ENCODE measurements at places on chromosomes 12 and 14.

DNA sequence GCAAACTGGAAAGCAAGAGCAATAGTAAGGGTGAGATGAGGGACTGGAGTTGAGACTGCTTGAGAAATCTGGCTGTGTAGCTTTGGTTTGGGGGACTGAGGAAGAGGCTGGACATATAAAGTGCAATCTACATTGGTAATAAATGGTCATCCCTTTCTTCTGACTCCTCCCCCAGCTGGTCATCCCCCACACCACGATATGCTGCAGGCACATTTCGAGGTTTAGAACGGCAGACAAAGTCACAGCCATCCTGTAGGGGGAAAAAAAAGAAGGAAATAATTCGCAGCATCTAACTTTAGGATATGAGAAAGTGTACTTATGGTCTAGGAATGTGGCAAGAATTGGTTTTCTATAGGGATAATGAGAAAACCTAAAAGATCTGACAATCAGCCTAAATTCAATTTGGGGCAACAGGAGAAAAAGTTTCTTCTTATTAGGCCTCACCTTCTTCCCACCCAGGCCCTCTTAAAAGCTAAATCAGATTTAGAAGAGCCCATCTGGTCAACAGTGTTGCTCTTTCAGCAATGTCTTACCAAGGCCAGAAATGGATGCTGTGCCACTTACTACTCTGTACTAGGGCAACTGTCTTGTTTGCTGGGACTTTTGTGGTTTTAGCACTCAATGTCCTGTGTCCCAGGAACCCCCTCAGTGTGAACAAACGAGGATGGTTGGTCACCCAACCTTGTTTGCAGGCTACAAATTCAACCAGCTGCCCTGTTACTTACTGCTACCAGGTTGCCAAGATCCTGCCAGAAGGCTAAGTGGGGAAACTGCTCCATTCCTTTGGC is 7.6 kb downstream of the M6PR start:
- peak; percentile 6 for DNase-seq

DNA sequence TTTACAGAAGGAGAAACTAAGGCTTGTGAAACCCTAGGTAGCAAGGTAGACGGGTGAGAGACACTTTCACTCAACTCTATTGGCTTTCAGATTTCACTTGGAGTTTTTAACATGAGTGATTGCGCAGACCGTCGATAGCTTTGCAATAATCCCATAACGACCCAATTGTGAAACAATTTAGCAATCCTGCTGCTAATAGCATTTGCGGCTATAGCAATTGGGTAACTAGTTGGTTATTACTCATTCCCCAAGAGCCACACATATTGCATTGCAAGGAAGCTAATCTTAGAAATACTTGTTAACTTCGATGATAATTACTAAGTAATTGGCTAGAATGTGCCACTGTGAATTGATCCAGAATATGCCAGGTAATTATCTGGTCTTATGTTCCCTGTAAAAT is 159.9 kb upstream of the NOS1 start:
- DNase-seq, result peak; percentile 88

- DNase-seq, result no peak
Observed at GRCh38 chr12:40382217-40382616, 157.4 kb downstream of the LRRK2 start.

DNA sequence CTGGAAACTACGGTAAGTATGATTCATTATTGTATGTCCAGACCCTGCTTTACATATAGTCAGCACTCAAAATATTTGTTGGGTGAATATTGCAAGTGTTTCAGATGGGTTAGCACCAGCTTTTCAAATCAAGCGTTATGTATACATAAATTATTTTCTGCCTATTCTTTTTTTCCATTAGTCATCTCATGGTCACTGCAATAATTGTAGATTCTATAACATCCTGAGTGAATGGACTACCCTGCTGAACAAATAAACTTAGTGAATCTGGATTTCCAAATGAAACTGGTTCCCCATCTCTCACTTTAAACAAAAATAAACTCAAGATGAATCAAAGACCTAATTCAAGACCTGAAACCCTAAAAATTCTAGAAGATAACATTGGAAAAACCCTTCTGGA is 152.3 kb downstream of the DIO2 start:
- DNase-seq, result no peak

GRCh38 chr14:105244334-105244733 is 4.0 kb upstream of the BTBD6 start:
- no peak for DNase-seq

DNA sequence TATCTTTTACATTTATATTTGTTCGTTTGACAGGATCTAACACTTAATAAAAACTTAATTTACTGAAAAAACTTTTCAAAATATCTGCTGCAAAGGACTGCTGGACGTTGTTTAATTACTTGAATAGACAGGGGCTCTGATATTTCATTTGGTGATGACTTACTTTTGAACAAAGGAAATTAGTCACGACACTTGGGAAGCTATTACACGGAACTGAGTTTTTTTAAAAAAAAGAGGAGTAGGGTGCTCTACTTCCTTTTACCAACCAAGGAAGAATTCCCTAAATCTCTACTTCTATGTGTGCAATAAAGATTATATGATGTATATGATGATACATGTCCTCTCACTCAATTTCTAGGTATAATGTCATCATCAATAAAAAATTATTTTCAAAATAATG is 4.7 kb downstream of the FGD6 start:
- no peak for DNase-seq

DNA sequence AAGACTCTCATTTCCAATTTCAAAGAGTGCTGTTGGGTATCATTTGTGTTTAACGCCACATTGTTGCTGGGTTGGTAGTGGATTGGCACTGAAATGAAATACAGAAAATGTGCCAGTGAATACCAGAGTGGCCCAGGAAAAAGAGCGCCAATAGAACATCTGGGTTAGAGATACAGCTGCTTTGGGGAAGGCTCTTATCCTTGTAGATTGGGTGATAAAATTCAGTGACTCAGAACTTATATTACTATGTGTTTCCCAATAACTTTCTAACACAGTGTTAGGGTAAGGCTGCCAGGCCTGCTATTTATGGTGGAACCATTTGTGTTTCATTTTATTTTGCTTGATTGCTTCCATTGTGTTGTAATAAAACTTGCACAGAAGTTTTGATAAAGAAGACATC is 168.2 kb upstream of the SSTR1 start:
- no peak for DNase-seq

GRCh38 chr14:38547961-38548490 is 292.1 kb upstream of the CLEC14A start:
- no peak for DNase-seq

DNA sequence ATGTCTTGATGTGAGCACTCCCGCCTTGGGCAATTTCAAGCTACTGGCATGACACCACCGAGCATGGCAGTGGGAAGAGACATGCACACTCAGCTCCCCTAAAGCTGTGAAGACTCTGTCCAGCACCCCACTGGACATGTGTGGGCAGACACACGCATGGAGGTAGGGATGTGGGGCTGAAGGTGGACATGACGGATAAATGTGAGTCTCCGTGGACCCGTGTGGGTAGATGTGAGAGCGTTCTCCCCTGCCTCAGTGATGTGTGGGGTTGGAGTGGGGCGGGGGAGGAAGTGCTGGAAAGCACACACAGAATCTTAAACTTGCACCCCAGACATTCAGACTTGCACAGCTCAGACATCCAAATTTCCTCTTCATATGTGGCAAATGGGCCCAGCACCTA is 12.6 kb downstream of the SLC6A12 start:
- no peak for DNase-seq

DNA sequence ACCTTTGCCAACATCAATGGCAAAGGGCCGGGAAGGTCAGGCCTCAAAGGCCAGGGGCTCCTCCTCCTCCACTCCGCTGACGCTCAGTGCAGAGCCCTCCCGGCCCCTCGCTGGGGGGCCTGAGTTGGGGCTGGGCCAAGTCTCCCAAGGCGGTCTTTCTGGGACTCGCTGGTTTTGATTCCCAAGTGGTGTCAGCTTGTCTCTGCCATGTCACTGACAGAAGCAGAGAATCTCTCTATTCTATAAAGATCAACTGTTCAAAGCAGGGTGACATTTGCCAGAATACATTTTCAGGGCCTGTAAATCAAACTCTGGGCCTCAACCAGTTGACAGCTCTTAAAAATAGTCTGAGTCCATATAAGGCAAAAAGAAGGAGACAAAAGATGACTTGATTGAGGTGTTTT is 75.9 kb downstream of the CCDC88C start:
- DNase-seq, result no peak

DNA sequence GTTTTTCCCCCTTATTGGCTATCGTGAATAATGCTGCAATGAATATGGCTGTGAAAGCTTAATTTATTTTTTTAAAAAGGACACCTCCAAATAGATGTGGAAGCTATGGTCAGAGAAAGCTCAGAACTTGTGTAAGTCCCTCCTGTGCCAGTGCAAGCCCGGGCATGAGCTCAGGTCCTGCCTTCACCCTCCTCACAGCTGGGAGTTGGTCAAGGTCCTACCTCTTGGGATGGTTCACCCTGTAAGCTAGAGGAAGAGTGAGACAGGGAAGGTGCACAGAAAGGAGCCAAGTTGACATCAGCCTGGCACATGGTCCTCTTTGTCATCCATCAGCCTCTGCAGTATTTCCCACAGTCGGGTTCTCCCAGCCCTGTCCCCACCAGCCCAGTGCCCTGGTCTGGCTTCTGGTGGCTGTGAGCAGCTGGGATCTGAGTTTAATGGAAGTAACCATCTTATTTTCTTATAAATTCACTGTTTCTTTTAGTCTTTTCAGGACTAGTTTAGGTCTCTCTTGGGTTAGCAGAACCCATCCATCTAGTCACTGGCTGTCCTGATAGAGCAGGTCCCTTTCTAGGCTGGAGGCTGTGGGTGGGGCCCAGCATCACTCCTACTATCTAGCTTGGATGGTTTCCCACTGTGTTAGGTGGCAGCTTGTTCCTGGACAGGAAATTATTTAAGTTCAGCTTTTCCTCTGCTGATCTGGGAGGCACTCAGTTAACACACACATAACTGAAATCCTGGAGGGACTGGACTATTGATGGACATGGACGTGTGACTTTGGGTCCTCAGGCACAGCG is 11.8 kb upstream of the PLEKHG3 start:
- no peak for DNase-seq

DNA sequence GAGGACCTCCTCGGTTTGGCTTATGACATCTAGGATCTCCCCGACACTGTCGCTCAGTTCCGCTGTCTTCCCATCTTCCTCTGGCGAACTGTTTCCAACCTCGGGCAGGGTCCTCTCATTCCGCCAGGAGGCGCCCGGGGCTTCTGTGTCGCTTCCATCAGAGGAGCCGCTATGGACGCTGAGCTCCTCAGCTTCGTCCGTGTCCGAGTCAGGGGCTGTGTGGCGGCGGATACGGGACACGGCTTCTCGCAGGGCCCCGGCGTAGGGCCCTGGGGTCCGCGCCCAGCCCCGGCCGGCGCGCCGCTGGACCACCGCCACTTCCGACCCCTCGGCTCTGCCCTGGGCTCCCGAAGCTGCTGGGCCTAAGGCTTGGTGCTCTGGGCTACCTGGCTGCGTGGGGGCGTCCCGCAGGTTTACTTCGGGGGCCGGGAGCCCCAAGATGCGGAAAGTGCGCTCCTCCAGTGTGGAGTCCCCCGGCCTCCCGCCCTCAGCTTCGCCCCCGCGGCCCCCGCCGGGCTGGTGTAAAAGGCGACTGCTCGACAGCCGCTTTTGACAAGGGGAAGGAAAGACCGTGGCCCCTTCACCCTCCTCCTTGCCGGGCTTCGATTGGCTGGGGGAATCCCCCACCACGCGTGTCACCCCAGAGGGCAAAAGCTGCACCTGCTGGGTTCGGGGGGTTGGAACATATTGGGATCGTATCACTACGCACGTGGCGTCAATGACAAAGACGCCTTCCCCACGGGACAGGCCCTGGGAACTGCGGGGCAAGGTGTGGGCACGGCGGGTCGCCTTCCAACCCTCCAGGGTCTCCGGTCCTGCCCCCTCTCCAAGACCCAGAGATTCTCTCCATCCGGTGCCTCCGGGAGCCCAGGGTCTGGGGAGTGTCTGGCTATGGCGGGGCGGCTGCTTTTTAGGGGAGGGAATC is 2.1 kb downstream of the DDN start:
- DNase-seq, result peak; percentile 87

- no peak for DNase-seq
Observed at GRCh38 chr12:90027041-90027440, 318.4 kb upstream of the ATP2B1 start.

GRCh38 chr12:71664411-71665089 is 449 bp downstream of the THAP2 start:
- DNase-seq, result no peak

GRCh38 chr12:6603095-6603567 is 4.0 kb downstream of the CHD4 start:
- DNase-seq, result peak; percentile 67

DNA sequence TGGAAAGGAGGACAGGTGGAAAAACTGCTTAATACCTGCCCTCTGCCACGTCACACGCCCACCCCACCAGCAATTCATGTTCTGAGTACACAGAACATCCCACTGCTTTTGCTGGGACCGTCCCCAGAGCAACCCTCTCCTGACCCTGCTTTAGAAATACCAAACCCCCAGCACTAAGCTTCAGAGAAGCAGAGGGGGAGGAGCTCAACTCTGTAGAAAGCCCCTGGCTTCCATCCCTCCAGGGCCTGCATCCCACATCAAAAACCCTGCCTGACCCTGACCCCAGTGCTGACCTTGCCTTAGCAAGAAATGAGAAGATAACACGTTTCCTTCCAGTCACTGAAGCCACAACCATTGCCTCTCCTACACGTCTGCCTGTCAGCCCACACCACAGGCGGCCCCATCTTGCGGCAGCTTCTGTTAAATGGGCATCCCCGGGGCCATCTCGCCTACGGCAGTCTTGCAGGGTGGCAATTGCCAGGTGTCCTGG is 19.7 kb downstream of the VDR start:
- DNase-seq, result peak; percentile 45

- no peak for DNase-seq
Observed at GRCh38 chr14:34160619-34161018, 209.7 kb upstream of the EGLN3 start.

DNA sequence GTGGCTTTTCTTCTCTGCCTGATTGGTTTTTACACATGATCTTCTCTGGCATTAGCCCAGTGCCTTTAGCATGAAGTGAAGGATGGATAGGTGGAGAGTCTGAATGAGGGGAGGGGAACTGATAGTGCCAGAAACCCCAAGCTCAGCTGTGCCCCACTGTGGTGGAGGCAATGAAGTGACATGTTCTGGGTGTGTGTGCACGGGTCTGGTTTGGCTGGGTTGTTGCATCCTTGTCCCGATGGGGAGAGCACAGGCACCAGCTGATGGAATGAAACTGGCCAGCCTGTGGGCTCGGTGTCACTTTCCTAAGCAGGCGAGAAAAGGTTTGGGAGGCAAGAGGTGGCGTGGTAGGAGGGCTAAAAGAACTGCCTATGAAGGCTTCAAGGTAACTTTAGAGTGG is 65.3 kb downstream of the CACNA1C start:
- peak; percentile 35 for DNase-seq

GRCh38 chr12:117967512-117967911 is 1.3 kb downstream of the KSR2 start:
- no peak for DNase-seq

GRCh38 chr12:15687583-15687982 is 101.6 kb downstream of the EPS8 start:
- DNase-seq, result no peak

Measured in NB4 (cell line).